ENCODE measurements at places on chromosomes 12 and 14.

- no peak for DNase-seq
These were observed 9.3 kb upstream of the SERPINA5 start for GRCh38 chr14:94571950-94572349.

DNA sequence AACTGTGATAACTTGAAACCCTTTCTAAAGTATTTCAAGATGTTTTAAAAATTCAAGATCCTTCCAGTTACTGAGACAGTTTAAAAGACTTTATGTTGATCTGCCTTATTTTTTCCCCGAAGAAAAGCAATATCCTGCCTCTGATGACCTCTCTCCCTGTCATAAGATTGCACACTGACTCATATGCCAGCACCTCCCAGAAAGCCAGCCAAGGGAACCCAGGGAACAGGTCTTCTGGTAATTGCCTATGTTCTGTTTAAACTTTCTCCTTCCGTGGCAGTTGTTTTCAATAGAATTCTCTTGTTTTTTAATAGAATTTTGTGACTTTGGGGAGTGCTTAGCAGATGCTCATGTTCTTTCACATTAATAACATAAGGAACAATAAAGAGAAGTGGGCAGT is 300.2 kb upstream of the PRKD1 start:
- peak; percentile 37 for DNase-seq

DNA sequence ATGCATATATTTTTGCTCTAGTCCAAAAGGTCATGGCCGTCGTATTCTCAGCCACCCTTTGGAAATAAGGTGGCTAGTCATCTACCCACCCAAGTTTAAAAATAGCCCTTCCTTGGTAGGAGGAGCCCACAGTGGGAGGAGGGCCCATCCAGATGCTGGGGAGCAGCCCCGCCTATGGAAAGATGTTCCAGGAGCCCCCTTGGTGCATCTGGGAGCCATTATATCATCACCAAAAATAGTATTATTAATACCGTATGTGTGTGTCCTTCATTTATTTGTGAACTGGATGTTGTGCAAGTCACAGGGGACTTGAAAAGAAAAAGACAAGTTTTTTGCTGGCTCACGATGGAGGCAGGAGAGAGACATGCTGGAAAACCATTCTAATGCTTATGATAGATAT is 34.0 kb downstream of the EMP1 start:
- peak; percentile 47 for DNase-seq

GRCh38 chr12:57151741-57152630 is 4.6 kb upstream of the LRP1-AS start:
- no peak for DNase-seq

GRCh38 chr14:54261283-54261682 is 135.5 kb upstream of the CDKN3 start:
- no peak for DNase-seq

- no peak for DNase-seq
These were observed 40.2 kb downstream of the CACNA2D4 start for GRCh38 chr12:1878214-1878613.

GRCh38 chr12:4800555-4800954 is 80.4 kb downstream of the GALNT8 start:
- DNase-seq = no peak

- DNase-seq = peak; percentile 20
These were observed 397.5 kb upstream of the CCDC196 start for GRCh38 chr14:66088656-66089055.

DNA sequence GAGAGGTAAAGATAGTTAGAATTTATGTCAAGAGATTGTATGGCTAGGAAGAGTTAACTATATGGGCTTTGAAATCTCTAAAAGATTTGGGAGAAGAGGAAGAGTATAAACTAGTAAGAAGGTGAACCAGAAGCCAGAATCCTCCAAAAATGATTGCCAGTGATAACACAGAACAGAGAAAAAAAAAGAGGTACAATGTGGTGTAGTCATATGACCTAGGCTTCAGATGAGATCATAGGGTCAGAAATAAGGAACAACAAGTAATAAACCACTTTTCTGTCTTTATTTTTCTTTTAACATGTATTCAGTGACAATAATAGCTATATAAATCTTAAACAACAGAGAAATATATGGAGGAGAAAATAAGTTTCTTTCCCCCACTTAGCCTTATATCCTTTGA is 2.0 kb upstream of the NECAP1 start:
- DNase-seq = no peak

DNA sequence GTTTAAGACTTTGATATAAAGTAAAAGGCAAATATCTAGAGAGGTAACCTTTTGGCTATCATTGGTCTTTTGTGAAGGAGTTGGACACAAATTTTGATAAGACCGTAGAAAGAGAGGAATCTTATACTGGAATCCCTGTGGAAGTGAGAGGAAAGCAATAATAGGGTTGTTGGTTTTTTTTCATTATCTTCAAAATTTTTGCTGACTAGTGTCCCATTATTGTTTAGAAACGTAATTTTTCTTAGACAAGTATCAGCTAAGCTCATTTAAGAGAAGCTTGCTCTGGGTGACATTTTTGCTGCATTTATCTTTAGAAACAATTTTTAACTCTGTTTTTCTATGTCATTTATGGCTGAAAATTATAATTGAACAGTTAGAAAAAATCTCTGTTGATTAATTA is 300.3 kb downstream of the SYT1 start:
- DNase-seq = no peak

- no peak for DNase-seq
These were observed 104.0 kb upstream of the PWP1 start for GRCh38 chr12:107581619-107582015.

DNA sequence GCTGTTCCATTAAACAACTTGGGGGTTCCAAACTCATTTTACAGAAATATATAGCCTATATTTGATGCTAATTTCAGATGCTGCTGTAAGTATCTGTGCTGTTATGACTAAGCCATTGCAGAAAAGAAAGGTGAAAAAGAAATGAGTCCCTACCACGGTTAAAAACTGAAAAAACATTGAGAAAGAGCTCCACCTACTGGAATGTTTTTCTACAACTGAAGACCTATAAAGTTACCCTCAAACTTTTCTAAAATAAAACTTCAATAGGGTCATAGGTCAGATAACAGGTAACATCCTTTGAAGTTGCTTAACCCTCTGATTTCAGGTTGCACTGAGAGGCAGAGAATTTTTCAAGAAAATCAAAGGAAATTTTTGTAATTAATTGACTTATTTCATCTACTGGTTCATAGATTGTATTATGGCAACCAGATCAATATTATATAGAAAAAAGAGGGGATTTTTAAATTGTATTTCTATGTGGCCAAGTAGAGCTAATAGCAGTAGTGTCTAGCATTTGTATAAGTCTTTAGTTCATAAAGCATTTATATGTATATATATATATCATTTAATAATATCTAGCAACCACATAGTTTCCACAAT is 279.9 kb downstream of the RPS29 start:
- no peak for DNase-seq

DNA sequence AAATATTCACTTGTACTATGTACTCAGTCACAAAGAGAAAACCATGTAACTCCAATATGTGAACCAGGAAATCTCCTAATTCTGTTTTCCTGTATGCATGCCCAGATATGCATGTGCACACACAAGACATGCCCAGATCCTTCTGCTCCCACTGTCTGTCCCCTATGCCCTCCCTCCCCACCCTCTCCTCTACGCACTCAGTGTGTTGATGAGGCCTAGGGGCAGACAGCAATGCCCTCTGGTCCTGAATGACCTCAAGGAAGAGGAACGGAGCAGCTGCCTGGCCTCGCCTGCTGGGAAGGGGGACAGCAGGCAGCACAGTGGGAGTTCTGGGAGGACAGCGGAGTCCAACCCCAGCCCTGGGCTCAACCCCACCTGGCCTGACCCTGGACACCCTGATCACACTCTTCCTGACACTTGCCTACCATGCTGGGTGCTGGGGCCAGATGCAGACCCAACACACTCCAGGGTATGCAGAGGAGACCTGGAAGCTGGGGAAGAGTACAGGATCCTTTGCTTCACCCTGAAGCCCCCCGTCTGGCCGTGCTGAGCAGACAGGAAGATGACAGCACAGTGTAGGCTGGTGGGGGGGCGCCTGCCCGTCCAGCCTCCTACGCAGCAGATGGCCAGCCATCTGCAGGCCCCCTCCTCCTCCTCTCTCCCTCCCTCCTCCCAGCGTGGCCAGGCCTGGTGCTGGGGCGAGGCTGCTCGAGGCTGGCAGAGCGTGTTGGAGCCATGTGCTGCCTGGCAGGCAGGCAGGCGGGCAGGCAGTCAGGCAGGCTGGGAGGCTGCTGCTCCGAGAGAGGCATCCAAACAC is 106.6 kb upstream of the NCOR2 start:
- no peak for DNase-seq

DNA sequence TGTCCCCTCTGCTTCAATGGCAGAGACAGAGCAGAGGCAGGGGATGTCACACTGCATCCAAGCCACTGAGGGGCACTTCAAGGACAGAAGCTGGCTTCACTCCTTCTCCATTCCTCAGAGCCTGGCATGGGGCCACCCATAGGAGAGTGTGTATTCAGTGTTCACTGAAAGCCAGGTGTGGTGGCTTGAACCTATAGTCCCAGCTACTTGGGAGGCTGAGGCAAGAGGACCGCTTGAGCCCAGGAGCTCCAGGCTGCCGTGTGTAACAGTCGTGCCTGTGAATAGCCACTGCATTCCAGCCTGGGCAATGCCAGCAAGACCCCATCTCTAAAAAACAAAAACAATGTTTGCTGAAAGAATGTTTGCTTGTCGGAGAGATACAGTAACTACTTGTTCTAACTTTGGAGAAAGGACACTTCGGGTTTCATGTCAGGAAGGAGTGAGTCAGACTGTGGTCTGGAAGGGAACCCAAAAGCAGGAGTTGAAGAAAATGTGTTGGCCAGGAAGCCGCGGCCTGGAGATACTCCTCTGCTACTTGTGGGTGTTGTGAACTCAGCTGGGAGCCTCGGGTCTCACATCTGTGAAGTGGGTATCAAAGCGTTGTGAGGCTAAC is 43.4 kb downstream of the ELK3 start:
- DNase-seq = peak; percentile 89

DNA sequence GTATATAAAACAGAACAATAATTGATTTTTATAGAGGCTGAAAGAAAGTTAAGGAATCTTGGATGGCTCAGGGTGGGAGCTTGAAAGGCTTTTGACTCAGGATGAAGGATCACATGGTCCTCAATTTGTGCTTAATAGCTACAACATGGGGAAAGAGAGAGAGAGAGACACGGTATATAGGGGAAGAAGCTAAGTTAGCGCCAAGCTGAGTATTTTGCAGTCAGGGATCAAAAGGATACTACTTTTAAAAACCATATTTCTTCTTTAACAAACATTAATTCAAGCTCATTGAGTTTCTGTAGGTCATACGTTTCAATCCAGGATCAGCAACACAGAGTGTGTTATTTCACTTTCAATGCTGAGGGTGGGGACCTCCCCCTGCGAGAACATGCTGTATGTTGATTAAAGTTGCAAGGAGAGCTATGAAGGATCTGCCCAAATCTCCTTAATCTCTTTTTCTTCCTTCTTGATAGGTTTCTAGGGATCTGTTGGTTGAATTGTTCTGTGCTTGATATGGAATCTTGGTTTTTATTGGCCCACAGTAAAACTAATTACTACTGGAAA is 133.1 kb upstream of the NUDT4 start:
- no peak for DNase-seq

DNA sequence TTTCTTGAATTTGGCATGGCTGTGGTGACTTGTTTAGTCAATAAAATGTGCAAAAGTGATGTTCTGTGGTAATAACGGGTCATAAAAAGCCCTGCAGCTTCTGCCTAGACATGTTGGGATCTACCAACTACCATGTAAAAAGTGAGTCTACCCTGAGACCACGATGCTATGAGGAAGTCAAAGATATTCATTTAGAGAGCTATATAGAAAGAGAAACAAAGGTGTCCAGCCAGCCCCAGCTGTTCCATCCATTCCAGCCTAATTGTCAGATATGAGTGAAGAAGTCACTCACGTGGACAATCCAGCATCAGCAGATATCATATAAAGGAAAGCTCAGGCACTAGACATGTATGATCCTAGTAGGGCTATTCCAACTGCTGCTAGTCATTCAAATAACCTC is 117.2 kb upstream of the SSTR1 start:
- no peak for DNase-seq

GRCh38 chr14:20801726-20802125 is 918 bp downstream of the RNASE1 start:
- DNase-seq = no peak

- no peak for DNase-seq
These were observed 11.7 kb downstream of the CCDC88C start for GRCh38 chr14:91405724-91406435.

- DNase-seq = no peak
These were observed 308.4 kb upstream of the LRFN5 start for GRCh38 chr14:41298328-41298690.

- no peak for DNase-seq
These were observed at the start of gene TMEM117 for GRCh38 chr12:43835656-43836474. Gene TMEM117, plus strand, starts transcription at chr12:43836081.

GRCh38 chr12:69875416-69875935 is 50.4 kb downstream of the MYRFL start:
- no peak for DNase-seq

DNA sequence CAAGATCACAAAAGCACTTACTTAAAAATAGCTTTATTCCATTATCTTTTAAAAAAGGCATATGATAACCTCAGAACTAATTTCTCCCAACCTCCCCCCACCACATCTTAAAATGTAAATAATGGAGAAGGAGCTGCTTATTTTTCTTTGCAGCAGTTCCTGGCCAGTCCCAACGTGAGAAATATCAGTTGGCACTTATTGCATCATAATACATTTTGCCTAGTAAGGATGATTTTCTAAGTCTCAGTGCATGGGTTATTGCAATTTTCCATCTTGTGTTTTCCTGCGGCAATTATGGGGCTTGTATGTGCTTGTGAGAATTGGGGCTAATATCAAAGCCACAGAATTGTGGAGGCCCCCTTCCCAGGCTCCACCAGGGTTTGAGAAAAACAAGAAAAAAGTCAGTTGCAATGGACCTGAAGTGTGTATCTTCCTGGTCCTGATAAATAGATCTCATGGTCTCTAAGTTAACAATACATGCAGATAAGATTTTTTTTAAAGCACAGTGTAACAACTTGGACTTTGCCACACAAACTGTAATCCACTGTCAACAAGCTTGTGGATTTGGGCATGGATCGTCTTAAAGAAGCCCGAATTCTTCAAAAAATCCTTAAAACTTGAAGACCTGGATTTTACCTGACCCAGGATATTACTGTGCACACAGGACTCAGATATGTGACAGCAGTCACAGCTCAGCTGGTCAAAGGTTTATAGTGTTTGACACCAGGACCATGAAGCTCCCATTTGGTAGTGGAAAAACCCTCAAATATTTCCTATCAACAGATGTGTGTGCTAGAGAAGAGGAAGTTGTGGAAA is 2.8 kb upstream of the WSB2 start:
- no peak for DNase-seq

GRCh38 chr14:97924922-97925613 is 1127.9 kb downstream of the VRK1 start:
- DNase-seq = no peak

DNA sequence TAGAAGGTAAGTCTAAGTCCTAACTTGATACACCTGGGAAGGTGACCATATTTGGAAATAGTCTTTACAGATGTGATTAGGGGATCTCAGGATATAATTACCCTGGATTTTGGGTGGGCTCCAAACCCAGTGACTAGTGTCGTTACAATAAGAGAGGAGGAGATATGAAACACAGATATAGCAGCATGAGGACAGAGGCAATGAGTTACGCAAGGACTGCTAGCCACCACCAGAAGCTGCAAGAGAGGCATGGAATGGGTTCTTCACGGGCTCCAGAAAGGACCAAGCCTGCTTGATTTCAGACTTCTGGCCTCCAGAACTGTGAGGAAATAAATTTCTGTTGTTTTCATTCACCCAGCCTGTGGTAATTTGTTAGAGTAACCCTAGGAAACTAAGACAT is 28.6 kb downstream of the FGFR1OP2 start:
- no peak for DNase-seq

- DNase-seq = no peak
These were observed 137.9 kb downstream of the NAV3 start for GRCh38 chr12:77968571-77968970.
